Fibroblast of skin of scalp (primary cell): ENCODE measurements at places on chromosomes 3 and 15.

- DNase-seq, result peak; percentile 60
Measured at GRCh38 chr15:50166216-50166615, 15.8 kb upstream of the SLC27A2 start.

GRCh38 chr3:66582721-66583423, 82.0 kb upstream of the LRIG1 start:
- peak; percentile 77 for DNase-seq

DNA sequence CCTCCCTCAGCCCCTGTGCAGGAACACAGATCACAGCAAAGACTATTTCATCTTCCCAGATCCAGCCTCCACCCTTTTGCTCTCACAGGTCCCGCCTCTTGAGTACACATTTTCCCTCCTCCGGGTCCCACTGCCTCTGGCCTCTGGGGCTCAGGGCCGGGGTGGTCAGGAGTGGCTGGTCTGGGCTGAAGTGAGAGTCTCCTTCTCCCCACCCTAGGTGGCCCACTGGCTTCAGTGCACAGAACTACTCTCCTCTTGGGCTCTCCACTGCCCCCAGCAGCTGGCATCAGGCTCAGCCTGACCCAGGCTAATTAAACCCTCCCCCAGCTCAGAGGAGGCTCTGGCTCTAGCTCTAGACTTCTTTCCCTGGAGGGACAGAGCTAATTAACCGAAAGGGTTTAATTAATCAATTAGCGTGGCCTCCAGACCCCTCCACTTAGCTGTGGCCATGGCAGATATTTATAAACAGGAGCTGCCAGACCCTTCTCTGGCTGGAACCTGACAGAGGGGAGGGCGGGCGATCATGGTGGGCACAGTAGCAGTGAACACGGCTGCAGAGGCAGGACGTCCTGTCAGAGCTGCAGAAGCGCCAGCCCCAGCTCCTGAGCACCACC, 15.1 kb downstream of the DUSP7 start:
- DNase-seq, result no peak

DNA sequence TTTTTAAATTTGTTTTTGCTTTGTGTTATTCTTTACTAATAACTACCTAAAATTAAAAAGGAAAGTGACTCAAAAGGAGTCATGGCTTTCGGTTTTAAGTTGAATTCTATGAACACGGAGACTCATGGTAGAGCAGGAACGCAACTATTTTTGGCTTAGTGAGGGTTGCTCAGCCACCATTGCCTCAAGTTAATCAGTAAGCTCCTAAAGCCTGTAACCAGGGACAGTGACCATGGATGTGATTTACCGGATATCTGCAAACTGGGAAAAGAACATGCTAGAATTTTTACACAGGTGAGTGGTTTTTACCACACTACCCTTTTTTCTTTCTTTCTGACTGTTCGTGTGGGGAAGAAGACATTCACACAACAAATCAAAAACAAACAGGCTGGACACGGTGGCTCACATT, 11.8 kb downstream of the SLC12A8 start:
- no peak for DNase-seq

- peak; percentile 84 for DNase-seq
Measured at GRCh38 chr15:74327756-74328155, 39.7 kb downstream of the CYP11A1 start.

DNA sequence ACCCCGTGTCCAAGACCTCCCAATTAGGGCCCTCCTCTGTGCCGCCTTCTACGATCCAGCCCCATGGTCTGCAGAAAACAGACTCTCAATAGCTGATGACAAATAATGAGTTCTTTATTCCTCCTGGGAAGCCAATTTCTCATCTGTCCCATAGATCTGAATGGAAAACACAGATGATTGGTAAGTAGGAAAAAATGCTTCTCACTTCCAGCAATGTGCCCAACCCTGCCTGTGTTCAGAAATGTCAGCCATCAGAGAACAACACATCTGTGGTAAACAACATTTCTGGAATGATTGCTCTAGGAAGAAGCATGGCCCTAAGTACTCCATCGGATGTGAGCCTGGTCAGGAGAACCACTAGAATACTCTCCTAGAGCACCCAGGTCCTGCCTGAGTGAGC, 240.5 kb upstream of the HES1 start:
- peak; percentile 22 for DNase-seq

GRCh38 chr3:186277268-186277909, 84.6 kb downstream of the DGKG start:
- DNase-seq, result peak; percentile 61

- no peak for DNase-seq
Measured at GRCh38 chr3:172156586-172156955, 117.2 kb downstream of the FNDC3B start.

DNA sequence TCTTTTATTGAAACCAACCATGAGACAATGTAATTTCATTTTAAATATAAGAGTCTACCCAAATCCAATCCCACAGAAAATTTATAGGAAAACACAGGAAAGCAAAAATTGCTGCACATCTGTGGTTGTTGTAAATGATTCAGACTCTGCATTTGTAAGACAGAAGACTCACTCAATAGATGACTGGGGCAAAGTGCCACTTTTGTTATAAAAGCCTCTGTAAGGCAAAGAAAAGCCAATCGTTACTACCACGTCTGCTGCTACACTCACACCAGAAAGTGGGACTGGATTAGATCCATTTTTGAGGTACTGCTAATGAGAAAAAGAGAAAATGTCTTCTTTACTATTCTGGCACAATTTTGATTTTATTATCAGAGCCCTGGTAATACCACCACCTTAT, 74.9 kb downstream of the SEMA6D start:
- no peak for DNase-seq

DNA sequence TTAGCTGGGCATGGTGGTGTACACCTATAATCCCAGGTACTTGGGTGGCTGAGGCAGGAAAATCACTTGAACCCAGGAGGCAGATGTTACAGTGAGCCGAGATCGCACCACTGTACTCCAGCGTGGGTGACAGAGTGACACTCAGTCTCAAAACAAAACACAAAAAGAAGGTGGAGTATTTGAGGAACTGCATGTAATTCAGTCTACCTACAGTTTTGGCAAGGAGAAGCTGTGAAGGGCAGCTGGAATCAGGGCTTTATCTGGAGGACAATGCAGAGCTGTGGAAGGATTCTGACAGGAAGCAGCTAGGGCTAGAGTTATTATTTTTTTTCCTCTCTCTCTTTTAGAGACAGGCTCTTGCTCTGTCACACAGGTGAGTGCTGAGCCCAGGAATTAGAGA, 6.8 kb downstream of the H1-8 start:
- no peak for DNase-seq

DNA sequence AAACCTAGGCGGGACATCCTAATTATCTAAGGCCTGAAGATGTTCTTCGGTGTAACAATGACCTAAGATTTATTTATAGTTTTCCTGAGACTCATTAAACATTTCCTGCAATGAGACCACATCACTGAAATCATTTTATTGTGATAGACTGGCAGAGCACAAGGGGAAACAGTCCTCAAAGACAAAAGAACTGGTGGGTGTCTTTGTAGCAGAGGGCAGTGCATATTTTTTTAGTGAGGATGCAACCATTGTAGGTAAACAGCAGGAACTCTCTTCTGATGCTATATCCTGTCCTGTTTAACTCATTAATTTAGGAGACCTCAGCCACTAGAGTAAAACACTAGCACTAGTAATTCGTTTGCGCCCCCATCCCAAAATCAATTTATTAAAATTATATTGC, 100.0 kb downstream of the MAGI1 start:
- DNase-seq, result no peak

GRCh38 chr3:136620436-136620835, 131.7 kb downstream of the STAG1 start:
- DNase-seq, result no peak

DNA sequence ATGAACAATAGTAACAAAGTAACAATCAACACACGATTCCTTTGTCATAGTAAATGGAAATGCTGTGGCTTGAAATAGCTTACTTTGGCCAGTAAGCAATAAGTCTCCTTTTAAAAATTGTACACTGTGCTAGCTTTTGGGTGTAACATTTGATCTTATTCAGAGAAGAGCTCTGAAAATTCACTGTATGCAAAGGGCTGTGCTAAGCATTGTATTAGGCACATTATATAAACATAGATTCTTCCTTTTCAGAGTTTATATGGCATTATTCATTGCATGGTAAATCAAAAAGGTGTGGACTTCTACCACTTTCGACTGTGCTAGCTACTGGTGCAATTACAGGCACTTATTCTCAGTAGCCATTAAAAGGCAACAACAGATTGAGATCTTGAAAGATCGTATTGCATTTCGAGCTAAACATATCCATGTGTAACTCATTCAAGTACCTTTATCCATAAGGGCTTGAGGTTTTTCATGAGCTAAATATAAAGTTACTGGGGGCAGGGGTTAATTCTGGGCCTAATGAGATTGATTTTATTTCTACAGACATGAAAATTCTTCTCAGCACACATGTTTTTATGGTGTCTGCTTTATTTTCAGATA, 246.8 kb downstream of the NR1D2 start:
- DNase-seq, result no peak

- no peak for DNase-seq
Measured at GRCh38 chr3:61524933-61525332, 36.4 kb upstream of the PTPRG start.

GRCh38 chr3:195348426-195349115, 77.6 kb upstream of the XXYLT1 start:
- peak; percentile 36 for DNase-seq

DNA sequence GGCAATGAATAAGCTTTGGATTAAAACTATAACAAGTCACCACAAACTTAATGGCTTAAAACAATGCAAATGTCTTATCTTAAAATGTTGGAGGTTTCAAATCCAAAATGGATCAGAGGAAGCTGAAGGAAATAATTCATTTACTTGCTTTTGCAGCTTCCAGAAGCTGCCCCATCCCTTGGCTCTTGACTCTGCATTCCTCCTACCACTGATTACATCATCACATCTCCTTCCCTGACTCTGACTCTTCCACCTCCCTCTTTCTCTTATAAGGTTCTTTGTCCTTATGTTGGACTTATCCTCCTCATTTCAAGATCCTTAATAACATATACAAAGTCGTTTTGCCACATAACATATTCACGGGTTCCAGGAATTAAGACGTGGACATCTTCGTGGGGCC, 982.8 kb upstream of the ROBO1 start:
- no peak for DNase-seq

- no peak for DNase-seq
Measured at GRCh38 chr15:40744815-40745152, 10.3 kb downstream of the RMDN3 start.

- DNase-seq, result peak; percentile 27
Measured at GRCh38 chr3:48069339-48069738, 53.1 kb upstream of the MAP4 start.

- DNase-seq, result peak; percentile 77
Measured at GRCh38 chr3:131218196-131218595, 163.4 kb upstream of the NUDT16 start.

GRCh38 chr3:87426918-87427317, 150.5 kb upstream of the POU1F1 start:
- DNase-seq, result no peak

DNA sequence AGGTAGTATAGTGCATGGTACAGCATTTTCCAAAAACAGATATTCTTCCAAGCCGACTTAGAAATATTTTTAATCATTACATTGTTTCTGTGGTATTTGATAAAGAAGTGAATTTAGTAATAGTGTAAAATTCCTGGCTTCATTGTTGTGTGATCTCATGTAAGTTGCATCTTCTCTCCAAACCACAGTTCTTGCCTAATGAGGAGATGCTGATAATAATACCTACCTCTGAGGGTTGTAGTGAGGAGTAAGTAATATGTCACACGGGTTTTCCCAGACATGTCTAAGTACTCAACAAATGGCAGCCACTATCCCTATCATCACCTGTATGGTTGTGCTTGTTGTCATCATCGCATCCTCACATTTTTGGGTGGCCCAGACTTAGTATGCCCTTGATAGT, 167.3 kb downstream of the SLCO3A1 start:
- peak; percentile 17 for DNase-seq

GRCh38 chr3:143065364-143065763, 54.2 kb upstream of the CHST2 start:
- DNase-seq, result no peak

DNA sequence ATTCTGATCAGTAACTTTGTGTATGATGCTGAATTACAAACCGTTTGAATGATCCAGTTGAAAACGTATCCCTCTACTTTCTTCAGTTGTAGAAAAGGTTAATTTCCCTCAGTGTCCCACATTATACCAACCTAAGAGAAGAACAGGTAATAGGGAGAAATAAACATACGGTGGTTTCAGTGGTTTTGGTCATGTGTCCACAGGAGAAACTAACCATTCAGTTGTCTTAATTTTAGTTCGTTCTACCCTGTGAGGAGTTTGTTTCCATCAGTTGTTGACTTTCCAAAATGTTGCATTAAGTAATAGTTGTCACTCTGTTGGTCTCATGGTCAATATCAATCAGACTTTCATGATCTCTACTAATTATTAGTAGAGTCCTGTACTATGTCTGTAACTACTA, 15.1 kb downstream of the CALML4 start:
- DNase-seq, result no peak

- DNase-seq, result no peak
Measured at GRCh38 chr3:63937661-63938651, 25.8 kb upstream of the SCAANT1 start.

GRCh38 chr15:29682361-29682760, 139.9 kb downstream of the TJP1 start:
- DNase-seq, result no peak

GRCh38 chr3:59412516-59412915, 362.7 kb upstream of the CFAP20DC start:
- DNase-seq, result no peak

DNA sequence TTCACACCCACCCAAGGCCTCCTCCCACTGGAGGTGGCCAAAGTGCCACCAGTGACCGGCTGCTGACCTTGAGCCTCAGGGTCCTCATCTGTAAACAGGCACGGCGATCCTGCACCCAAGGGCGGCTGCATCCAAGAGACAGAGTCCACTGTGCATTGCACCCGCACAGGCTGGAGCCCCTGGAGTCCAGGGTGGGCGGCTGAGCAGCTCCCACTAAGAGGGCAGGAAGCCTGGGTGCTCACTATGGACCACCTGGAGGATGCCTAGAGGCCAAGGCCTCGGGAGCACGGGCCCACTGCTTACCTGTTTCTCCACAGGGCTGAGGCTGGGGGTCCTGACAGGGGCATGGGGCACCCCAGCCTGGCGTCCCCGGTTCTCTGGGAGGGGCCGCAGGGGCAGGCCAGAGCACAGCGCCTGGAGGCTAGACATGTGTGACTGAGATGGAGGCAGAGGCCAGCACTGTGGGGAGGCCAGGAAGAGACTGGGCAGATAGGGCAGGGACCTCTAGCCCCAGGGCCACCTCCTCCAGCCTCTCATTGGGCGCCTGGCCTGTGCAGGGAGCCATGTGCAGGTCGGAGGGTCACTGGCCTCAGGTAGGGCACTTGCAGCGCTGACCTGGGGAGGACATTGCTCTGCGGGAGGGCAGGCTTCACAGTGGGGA, at the start of gene UROC1:
Gene UROC1 (minus strand): TSS at position 483 of the 661 bp plus-strand sequence. CDS start 54 bp downstream, at position 429.
- DNase-seq, result no peak

GRCh38 chr3:50122661-50123391, 32.3 kb upstream of the SEMA3F start:
- DNase-seq, result no peak

GRCh38 chr3:176579711-176580185, 617.5 kb downstream of the TBL1XR1 start:
- peak; percentile 46 for DNase-seq

DNA sequence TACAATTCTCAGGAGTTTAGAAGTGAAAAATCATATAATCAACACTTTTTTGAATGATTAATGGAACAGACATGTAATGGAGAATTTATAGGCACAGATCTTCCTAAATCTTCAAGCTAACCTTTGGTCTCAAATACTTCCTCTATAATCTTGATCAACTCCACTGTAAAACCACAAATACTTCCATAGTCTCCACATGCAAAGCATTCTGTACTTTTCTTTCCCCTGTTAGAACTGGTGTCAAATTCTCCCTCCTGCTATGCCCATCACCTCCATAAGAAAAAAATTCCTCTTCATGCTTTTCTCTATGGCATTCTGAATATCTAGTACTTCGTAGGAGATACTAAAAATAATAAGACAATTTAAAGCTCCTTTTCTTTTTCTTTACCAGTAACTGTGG, 214.3 kb downstream of the ADAMTS9 start:
- DNase-seq, result no peak
